Right atrium auricular region (tissue), 2 donors: ENCODE measurements at places on chromosomes 7 and 10. TPM values are rescaled to one million over a fixed set of nuclear protein-coding genes. Genes with fewer than 3 reads are reported as not detected.

- no peak for DNase-seq
Observed at GRCh38 chr10:111993321-111993720, 190.2 kb downstream of the GPAM start.

GALNT17 gene
- total RNA-seq = 0.82 TPM

GRCh38 chr10:68666280-68666760, 54.7 kb upstream of the CCAR1 start:
- no peak for DNase-seq

- DNase-seq = no peak
Observed at GRCh38 chr10:132232023-132232951, 45.5 kb downstream of the DPYSL4 start.

- DNase-seq = no peak
Observed at GRCh38 chr10:47367646-47368045, 16.4 kb downstream of the ZNF488 start.

DNA sequence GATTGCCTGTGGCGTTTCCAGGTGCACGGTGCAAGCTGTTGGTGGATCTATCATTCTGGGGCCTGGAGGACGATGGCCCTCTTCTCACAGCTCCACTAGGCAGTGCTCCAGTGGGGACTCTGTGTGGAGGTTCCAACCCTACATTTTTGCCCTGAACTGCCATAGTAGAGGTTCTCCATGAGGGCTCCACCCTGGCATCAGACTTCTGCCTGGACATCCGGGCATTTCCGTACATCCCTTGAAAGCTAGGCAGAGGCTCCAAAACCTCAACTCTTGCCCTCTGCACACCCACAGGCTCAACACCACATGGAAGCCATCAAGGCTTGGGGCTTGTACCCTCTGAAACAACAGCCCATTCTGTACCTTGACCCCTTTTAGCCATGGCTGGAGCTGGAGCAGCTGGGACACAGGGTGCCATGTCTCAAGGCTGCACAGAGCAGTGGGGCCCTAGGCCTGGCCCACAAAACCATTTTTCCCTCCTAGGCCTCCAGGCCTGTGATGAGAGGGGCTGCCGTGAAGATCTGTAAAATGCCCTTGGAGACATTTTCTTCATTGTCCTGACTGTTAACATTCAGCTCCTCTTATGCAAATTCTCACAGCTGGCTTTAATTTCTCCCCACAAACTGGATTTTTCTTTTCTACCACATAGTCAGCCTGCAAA, 10.0 kb upstream of the FGL2 start:
- no peak for DNase-seq

DNA sequence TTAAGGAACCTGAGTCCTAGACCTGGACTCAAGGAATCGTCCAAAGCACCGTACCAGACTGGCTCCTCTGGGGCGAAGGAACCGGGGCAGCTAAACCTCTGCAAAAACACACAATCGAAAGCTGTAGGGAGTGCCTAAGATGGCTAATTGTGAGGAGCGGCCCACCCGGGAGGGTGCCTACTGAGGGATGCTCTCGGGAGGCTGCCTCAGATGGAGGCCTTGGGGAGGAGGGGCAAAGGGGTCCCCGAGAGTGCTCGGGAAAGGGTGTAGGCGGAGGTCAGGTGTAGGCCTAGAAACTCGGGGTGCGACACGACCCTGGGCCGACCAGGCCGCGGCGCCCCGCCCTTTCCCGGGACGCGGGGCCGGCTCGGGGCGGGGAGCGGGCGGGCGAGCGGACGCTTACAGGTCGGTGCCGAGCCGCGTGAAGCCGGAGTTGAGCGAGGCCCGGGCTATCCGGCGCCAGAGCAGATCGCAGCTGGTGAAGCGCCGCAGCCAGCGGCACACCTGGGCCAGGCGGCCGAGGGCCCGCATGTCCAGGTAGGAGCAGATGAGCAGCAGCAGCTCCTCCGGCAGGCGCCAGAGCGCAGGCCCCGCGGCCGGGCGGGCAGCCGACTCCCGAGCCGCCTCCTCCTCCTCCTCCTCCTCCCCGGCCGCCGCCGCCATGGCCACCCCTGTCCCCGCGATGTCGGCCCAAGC, 844 bp downstream of the FBXW4 start:
- no peak for DNase-seq

GRCh38 chr7:101226721-101227120, 8.8 kb downstream of the ZNHIT1 start:
- DNase-seq = no peak

CCDC136 gene
- total RNA-seq = 8.5 TPM

GRCh38 chr10:125159932-125160855, at the start of gene CTBP2:
Gene CTBP2, minus strand, starts transcription at chr10:125160563.
- peak; percentile 59 for DNase-seq

H2BK1 gene
- not detected for total RNA-seq

DNA sequence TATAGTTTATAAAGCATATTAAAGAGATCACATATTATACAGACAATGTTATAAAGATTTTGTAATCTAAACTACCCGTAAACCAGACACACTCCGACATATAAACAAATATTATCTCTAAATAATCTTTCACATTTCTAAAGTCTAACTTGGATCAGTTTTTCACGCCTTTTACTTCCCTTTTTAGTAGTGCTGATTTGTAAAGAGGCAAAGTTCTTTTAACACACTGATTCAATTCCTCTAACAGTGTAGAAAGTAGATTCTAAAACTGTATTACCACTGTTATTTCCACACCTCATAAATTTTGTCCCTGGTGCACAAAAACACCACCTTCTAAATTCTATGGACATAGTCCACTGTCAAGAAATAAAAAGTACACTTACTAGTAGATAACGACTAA, 230.9 kb downstream of the DOCK4 start:
- DNase-seq = no peak

PNLIP gene
- not detected for total RNA-seq

DNA sequence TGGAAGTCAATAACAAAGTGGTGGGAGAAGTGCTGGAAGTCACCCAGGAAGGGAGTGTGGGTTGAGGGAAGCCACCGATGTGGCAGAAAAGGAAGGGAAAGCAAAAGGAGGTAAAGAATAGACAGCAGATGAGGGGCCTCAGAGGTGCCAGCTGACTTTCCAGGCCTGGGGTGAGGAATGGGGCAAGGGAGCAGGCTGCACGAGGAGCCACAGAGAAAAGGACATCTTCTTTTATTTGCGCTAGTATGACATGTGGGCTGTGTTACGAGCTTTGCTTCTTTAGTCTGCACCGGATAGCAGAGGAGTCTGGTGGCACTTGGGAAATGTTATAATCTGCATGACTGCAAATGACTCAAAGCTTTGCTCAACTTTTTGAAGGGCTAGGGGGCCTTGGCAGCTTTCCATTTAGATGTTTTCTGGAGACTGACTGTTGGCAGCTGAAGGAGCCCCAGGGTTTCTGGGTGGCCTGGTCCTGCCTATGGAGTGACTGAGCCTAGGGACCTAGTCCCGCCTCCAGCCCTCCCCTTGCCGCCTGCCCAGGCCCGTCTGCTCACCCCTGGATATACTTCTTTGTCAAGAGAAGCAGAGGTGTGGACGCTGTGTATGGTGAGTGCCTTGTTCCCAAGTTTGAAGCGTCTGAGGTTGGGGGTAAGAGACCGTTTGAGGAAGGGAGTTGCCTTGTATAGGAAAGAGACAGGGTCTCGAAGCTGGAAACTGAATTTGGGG, 5.1 kb downstream of the PRXL2A start:
- DNase-seq = no peak

ZNF239 gene
- total RNA-seq = 4.4 TPM

CRHR2 gene
- total RNA-seq = 0.22 TPM

GJD4 gene
- not detected for total RNA-seq

- DNase-seq = no peak
Observed at GRCh38 chr7:11681461-11681860, 150.5 kb downstream of the THSD7A start.

GRCh38 chr10:49296836-49297235, 2.1 kb upstream of the C10orf71 start:
- no peak for DNase-seq

FAM25A gene
- total RNA-seq = not detected

DNA sequence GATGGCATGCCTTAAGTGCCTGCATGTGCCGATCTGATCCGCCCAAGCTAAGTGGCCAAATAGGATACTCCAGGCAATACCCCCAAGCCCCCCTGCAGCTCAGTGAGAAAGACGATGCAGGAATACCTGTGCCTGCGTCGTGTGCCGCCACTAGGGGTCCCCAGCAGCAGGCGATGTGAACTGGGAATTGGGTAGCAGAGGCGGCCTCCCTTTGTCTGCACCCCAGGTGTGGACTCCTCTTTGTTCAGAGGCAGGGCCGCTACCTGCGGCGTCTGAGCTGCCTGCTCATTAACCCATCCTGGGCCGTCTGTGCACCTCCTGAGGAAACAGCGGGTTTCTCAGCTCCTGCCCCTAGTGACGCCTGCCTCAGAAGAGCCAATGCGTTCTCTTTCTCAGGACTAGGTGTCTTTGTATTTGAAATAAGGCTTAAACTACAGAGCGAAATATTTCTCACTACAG, 4.8 kb upstream of the CHN2 start:
- DNase-seq = peak; percentile 63

GRCh38 chr7:74293577-74293908, 4.3 kb downstream of the CLIP2 start:
- no peak for DNase-seq

RSPH10B2 gene
- 0.19 TPM for total RNA-seq

GRCh38 chr10:105843786-105844185, 1202.7 kb downstream of the SORCS3 start:
- no peak for DNase-seq

DNA sequence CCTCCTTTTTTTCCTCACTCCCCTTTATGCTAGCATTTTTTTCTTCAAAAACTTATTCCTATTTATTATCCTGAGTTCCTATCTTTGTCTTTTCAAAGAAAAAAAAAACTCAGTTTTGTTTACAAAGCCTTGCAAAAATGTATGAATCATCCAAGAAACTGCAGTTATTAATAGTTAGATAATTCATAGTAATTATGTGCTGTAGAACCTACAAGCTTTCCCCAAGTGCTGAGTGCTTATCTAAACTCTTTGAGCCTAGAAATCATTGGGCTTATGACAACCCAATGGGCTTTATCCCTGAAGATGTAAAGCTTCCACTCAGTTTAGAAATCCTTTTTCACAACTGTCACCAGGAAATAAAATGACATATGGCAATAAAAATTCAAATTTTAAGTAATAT, 145.9 kb upstream of the WNT16 start:
- DNase-seq = no peak

DNA sequence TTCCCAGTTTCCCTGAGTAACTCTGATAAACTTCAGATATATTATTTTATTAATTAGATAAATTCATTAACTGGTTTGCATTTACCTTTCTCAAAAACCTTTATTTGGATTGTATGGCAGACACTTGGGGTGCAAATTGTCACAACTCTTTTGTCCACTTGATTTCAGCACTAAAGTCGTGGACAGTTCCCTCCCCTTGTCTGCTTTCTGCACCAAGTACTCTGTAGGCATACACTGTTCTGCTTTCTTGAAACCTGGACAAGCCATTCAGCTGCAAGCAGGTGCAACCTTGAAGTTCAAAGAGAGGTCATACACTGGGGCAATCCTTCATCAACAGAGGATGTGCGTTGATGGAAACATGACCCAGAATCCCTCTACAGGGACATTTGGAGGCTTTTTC, 162.9 kb downstream of the ARL5B start:
- DNase-seq = no peak

DNA sequence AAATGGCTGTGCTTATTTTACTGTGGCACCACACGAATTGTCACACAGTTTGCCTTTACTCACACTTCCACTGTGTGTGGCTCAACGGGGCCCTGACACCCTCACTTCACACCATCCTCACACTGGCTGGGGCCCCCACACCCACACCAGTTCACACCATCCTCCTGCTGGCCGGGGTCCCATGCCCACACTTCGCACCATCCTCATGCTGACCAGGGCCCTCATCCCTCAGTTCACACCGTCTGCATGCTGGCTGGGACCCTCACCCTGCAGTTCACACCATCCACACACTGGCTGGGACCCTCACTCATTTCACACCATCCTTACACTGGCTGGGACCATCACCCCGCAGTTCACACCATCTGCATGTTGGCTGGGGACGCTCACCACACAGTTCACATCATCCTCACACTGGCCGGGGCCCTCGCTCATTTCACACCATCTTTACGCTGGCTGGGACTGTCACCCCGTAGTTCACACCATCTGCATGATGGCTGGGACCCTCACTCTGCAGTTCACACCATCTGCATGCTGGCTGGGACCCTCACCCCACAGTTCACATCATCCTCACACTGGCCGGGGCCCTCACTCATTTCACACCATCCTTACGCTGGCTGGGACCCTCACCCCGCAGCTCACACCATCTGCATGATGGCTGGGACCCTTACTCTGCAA, 36.0 kb downstream of the BRI3 start:
- no peak for DNase-seq

DNA sequence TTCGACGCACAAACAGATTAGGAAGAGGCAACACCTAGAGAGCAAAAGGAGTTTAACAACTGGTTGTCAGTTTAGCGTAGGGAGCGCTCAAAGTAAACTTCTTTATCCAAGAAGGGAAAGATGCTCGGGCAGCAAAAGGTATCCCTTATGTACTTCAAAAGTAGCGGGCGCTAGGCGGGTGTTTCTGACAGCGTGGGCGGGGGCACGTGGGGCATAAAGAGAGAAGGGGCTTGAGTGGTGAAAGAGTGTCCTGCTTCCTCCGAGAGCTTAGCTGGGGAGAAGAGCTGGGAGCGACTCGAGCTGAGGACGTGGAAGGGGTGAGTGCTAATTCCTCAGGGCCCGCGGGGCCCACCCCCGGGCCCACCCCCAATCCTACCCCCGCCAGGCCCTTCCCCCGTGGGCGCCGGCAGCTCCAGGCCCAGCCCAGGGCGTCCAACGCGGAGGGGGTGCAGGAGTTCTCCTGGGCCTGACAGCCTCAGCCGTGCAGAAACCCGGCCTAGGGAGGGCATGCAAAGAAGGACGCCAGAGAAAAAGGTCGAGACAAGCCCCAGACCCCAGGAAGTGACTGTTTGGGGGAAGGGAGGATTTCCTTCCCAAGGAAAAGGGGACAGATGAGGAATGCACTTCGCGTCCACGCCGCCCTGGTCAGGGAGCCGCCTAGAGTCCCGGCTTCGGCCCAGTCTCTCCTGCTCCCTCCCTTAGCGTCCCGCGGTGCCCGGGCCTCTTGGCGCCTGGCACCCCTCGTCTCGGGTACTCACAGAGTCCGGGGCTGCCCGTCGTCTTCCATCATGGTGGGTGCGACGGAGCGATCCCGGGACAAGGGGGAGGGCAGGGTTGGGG, 868 bp downstream of the TIAL1 start:
- no peak for DNase-seq

GRCh38 chr10:110695539-110695886, 51.4 kb downstream of the RBM20 start:
- DNase-seq = no peak

- no peak for DNase-seq
Observed at GRCh38 chr7:5661942-5662341, 119.5 kb downstream of the RNF216 start.

C10orf143 gene
- total RNA-seq = 1.7 TPM

DNA sequence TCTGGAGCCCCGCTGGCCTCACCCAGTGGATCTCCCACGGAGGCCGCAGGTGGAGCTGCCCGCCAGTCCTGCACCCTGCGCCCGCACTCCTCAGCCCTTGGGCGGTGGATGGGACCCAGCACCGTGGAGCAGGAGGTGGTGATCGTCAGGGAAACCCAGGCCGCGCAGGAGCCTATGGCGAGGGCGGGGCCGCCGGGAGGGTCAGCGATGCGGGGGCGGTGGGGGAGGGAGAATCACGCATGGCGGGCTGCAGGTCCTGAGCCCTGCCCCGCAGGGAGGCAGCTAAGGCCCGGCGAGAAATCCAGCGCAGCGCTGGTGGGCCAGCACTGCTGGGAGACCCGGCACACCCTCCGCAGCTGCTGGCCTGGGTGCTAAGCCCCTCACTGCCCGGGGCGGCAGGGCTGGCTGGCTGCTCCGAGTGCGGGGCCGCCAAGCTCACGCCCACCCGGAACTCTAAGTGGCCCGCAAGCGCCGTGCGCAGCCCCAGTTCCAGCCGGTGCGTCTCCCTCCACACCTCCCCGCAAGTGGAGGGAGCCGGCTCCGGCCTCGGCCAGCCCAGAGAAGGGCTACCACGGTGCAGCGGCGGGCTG, 524.8 kb upstream of the TPK1 start:
- DNase-seq = no peak
